ENCODE measurements at places on chromosomes 1 and 21. TPM values are rescaled to one million over a fixed set of nuclear protein-coding genes. Genes with fewer than 3 reads are reported as not detected.

The ILDR2 gene
- total RNA-seq, result 0.90 TPM

GRCh38 chr1:84682047-84682446 is 8.2 kb downstream of the SSX2IP start:
- DNase-seq, result no peak

- DNase-seq, result no peak
Measured at GRCh38 chr1:235298758-235299157, 29.2 kb downstream of the ARID4B start.

- DNase-seq, result no peak
Measured at GRCh38 chr1:16628361-16629111, 15.2 kb upstream of the NBPF1 start.

The FCER1A gene
- total RNA-seq, result not detected
